ENCODE measurements at places on chromosomes 16 and 17.

- no peak overlapping the region for H3K27ac ChIP-seq
- H3K4me3 ChIP-seq: no peak overlapping the region
- no peaks in the 10 kb centered on the region for H3K27me3 ChIP-seq
- DNase-seq: no peak
- H3K4me1 ChIP-seq: no peaks in the 10 kb centered on the region
Observed at GRCh38 chr16:49324703-49325102, 43.1 kb upstream of the CBLN1 start.

DNA sequence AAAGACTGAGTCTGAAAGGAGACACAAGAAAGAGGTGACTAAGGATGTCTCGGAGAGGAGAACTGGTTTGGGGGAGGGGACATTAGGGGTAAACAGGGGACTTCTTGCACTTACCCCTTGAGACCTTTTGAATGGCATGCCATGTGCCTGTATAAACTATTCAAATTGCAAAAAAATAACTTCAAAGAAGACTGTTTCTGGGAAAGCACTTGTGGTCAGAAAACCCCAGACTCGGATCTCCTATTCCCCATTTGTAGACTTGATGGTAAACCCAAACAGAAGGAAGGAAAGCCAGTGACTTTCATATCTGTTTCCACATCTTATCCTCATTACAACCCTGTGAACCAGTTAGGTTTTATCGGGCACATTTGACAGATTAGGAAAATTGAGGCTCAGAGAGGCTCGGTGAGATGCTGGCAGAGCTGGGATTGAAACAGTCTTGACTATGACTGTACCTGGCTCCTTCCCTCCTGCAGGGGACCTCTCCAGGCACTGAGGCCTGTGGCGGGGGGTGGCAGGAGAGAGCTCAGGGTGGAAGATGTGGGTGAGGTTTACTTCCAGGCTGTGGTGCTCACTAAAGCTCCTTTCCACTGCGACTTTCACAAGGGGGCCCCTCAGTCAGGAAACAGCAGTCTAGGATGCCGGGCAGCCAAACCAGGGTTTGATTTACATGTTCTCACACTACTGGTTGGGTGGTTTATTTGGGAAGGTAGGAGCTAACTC is 30.5 kb upstream of the PLCG2 start:
- H3K4me1 ChIP-seq: peaks cover 14% of the 10 kb centered on the region
- DNase-seq: no peak
- no peak overlapping the region for H3K4me3 ChIP-seq
- H3K27ac ChIP-seq: no peak overlapping the region

GRCh38 chr17:9050801-9051401 is 29.6 kb downstream of the NTN1 start:
- no peaks in the 10 kb centered on the region for H3K4me1 ChIP-seq
- no peak for DNase-seq
- no peaks in the 10 kb centered on the region for H3K27me3 ChIP-seq
- no peak overlapping the region for H3K27ac ChIP-seq
- no peaks in the 10 kb centered on the region for H3K36me3 ChIP-seq

- DNase-seq: no peak
- peaks cover 9% of the 10 kb centered on the region for H3K36me3 ChIP-seq
- H3K4me1 ChIP-seq: peaks cover 35% of the 10 kb centered on the region
- no peak overlapping the region for H3K27ac ChIP-seq
- no peak overlapping the region for H3K4me3 ChIP-seq
Observed at GRCh38 chr17:17845046-17845775, 8.4 kb upstream of the SREBF1 start.

DNA sequence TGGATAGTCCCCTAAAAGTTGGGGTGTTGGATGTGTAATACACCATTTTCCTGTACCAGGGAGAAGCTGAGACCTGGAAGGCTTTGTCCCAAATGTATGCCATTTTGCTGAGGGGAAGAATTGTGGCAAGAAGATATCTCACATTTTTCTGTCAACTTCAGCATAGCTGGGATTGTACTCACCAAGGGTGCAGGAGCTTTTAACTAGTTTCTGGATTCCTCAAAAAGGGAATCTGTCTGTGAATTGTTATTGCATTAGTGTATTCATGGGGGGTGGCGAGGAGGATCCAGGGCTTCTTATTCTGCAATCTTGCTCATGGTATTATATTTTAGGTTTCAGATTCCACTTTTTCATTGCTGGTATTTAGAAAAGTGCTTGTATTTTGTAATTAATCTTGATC is 208.2 kb upstream of the MYOCD start:
- H3K4me1 ChIP-seq: no peaks in the 10 kb centered on the region
- H3K27ac ChIP-seq: no peak overlapping the region
- no peak for DNase-seq
- no peak overlapping the region for H3K4me3 ChIP-seq

DNA sequence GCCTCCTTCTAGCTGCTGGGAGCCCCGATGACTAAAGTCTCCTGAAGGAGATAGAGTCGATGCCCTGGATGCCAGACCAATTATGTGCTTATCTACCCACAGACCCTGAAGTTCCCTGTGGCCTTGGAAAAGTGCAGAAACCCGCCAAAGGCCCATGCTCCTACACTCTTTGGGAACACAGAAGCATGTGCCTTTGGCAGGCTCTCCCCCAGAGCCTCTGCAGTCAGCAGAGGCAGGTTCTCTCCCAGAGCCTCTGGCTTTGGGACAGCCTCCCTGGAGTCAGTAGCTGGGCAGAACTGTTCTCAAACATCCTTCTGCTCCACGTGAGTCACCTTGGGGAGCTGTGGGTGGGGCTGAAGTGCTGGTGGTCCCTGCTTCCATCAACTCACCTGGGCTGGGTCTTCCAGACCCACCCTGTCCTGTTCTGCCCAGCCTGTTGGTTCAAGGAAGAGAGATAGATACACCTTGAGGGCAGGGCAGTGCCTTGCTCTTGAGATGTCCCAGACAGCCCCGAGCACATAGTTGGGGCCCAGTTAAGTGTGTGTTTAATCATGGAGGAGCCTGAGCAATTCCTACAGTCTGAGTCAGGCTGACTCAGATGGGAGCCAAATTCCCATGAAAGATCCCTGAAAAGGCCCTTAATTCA is 3.2 kb upstream of the CDK5RAP3 start:
- no peaks in the 10 kb centered on the region for H3K36me3 ChIP-seq
- H3K4me1 ChIP-seq: peaks cover 17% of the 10 kb centered on the region
- no peak overlapping the region for H3K4me3 ChIP-seq
- H3K27me3 ChIP-seq: peaks cover 1% of the 10 kb centered on the region

GRCh38 chr16:56241596-56241995 is 50.3 kb downstream of the GNAO1 start:
- no peaks in the 10 kb centered on the region for H3K4me1 ChIP-seq
- H3K36me3 ChIP-seq: no peaks in the 10 kb centered on the region
- no peak for DNase-seq
- no peak overlapping the region for H3K27ac ChIP-seq
- peaks cover 6% of the 10 kb centered on the region for H3K27me3 ChIP-seq

- H3K36me3 ChIP-seq: no peaks in the 10 kb centered on the region
- H3K27ac ChIP-seq: no peak overlapping the region
- H3K4me1 ChIP-seq: no peaks in the 10 kb centered on the region
- H3K4me3 ChIP-seq: peak overlapping the region; percentile 26
- no peaks in the 10 kb centered on the region for H3K27me3 ChIP-seq
Observed at GRCh38 chr16:9903-10665, 43.3 kb downstream of the POLR3K start.

Data from activated T-helper 2 cell treated with anti-CD3 and anti-CD28 coated beads, Interferon-gamma antibody, Interleukin-2, Interleukin-4, amounts not matched to agents 10 μg/mL and 5 μg/mL and 100 μg/mL, durations not matched to agents 14 hours and 24 hours and 36 hours (primary cell).